ENCODE measurements at places on chromosomes 5 and 9.

DNA sequence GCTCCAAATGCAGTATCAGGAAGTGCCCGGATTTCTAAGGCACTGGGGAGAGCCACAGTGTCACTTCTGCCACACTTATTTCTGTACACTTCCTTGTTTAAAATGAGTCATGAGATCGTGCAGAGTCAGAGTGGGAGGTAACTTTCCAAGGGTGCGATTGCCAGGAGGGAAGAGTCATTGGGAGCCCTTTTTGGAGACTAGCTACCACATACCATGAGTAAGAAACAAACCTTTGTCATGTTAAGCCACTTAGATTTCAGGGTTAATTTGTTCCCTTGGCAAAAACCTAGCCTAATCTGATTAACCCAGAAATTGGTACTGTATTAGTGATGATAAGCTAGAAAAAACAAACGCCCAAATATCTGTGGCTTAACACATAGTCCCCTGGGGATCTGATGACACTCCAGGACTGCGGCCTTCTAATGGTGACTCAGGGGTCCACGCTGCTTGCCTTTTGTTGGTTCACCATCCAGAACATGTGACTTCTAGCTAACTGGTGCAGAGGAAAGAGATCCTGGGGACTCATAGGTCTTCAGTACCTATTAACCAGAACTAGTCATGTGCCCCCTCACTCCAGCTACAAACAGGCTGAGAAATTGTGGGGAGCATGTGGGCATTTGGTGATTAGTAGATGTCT, 48.6 kb upstream of the TLE1 start:
- DNase-seq, result no peak

GRCh38 chr5:305459-305858, 16.1 kb upstream of the AHRR start:
- no peak for DNase-seq

DNA sequence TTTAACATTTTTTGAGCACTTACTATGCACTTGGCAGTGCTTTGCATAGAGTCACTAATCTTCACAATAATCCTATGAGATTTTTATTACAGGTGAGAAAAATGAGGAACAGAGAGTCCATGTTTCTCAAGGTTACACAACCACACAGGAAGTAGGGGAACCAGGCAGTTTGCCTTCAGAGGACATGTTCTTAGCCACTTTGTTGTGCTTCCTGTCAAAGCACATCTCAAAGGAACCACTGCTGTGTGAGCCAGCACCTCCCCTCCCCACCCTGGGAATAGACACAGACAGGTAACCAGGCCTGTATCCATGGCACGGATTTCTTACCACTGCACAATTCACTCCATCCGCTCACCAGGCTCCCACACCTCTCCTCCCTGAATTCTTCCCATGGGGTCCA, 6.3 kb upstream of the DNAJB5 start:
- DNase-seq, result no peak

DNA sequence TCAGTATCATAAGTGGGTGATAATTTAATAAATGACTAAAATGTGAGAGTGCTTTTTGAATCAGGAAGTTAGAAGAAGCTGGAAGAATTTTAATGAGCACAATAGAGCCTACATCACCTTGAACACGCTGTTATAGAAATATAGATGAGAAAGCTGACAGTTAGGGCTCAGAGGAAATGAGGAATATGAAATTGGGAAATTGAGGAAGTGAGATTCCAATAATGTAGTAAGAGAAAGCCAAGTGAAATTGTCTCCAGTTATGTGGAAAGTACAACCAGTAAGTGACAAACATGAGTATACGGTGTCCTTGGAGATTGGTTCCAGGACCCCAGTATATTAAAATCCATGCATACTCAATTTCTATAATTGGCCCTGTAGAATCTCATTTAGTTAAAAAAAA, 235.9 kb upstream of the FAM174A start:
- no peak for DNase-seq

- no peak for DNase-seq
Observed at GRCh38 chr5:80191991-80192398, 63.9 kb downstream of the SERINC5 start.

GRCh38 chr5:87899721-87900131, 368.9 kb downstream of the TMEM161B start:
- DNase-seq, result no peak

DNA sequence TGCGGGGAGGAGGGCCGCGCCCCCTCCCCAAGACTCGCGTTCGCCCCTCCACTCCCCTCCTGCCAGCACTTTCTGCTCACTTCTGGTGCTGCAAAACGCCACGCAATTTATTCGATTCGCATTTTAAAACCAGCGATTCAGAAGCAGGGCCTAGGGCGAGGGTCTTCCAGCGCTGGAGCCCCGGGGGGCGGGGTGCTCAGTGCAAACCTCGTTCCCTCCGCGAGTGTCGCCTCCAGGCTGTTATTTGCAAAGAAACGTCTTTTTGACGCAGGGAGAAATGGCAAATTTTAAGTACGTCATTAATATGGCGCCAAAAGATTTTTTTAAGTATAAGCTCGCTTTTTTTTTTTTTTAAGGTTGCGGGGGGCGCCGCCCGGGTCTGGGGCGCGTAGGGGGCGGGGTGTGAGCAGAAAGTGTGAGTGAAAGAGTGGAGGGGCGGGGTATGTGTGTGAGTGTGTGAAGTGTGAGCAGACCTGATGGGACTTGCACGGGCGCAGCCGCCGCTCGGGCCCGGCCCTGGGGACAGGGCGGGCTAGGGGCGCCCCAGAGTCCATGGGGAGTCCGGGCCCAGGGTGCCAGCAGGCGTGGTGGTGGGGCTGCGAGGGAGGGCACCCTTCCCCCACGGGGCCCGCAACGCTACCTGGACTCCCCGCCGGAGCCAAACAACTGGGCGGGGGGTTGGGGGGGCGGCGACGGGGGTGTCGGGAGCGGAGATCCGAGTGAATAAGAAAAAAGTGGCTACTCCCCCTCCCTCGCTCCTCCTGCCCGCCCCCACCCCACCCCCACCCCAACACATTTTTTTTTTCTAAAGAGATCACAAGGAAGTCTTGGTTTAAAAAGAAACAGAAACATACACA, at the start of gene JADE2:
Gene JADE2, plus strand, starts transcription at position 845 of the 857 bp plus-strand sequence. CDS start 10,188 bp downstream, outside the sequence.
- DNase-seq, result no peak

All from cortex of kidney (tissue), 1 donor.